ENCODE measurements at places on chromosomes 3 and 15. TPM values are rescaled to one million over a fixed set of nuclear protein-coding genes. Genes with fewer than 3 reads are reported as not detected.

SLC51B gene
- 2.9 TPM for total RNA-seq

- DNase-seq: no peak
- no peak overlapping the region for H3K27ac ChIP-seq
- H3K4me1 ChIP-seq: peaks cover 3% of the 10 kb centered on the region
- no peaks in the 10 kb centered on the region for H3K27me3 ChIP-seq
Observed at GRCh38 chr3:71451060-71451459, 132.5 kb downstream of the FOXP1 start.

USP13 gene
- total RNA-seq: 9.0 TPM

GRCh38 chr15:51096976-51097375, 2.3 kb upstream of the TNFAIP8L3 start:
- no peak for DNase-seq
- H3K4me3 ChIP-seq: no peak overlapping the region
- H3K36me3 ChIP-seq: no peaks in the 10 kb centered on the region
- H3K4me1 ChIP-seq: no peaks in the 10 kb centered on the region

CFAP20DC gene
- total RNA-seq: 3.2 TPM

Data from kidney (tissue), 22 donors.